ENCODE measurements at places on chromosomes 13 and 19.

DNA sequence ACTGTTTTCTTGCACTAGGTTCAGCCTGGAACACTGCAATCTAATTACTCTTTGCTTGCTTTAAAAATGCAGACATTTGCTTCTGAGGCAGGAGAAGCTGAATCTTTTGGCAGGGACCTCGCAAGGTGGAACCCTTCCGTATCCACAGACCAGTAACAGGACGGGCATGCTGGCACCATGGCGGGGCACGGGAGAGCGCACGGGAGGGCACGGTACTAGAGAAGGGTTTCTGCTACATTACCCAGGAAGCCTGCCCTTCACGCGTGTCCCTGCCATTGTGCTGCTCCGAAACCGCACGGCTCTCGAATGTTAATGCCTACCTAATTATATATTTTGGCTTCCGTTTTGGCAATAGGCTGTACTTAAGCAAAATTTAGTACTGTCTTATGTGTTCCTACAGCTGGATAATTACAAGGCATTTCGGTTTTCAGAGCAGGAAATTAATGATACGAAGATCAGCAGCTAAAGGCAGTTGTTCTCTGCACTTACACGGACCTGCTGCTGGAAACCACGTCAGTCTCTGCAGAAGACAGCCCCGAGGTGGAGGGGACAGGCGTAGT lies 430.4 kb downstream of the IRS2 start:
- no peak for DNase-seq

DNA sequence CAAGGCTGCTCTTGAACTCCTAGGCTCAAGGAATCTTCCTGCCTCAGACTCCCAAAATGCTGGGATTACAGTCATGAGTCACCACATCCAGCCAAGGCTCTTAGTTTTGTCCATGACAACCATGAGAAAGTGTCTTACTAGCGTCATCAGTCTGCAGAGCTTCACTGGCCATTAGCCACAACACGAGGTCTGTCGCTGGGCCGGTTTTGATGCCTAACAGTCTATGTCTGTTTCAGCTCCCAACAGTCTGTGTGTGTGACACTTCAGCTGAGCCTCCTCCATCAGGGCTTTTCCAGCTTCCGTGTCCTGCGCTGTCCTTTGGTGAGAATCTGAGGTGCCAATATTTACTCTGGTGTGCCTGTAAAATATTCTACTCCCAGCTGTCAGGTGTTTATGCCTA lies 47.6 kb downstream of the CEP89 start:
- no peak for DNase-seq

DNA sequence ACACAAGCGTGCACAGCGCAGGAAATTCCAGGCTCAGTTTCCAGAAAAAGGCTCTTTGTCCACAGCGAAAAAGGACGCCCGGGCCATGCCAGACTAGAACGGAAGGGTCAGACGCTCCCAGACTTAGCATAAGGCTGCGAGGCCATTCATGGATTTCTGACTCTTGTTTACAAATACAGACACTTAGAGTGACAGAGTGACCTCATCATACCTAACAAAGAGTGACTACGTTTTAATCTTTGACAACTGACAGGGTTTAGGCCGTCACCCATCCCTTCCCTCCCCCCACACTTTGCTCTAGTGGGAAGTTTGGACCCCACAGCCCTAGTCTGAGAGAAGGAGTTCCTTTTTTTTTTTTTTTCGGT lies 418 bp upstream of the ZNF709 start:
- DNase-seq: no peak

DNA sequence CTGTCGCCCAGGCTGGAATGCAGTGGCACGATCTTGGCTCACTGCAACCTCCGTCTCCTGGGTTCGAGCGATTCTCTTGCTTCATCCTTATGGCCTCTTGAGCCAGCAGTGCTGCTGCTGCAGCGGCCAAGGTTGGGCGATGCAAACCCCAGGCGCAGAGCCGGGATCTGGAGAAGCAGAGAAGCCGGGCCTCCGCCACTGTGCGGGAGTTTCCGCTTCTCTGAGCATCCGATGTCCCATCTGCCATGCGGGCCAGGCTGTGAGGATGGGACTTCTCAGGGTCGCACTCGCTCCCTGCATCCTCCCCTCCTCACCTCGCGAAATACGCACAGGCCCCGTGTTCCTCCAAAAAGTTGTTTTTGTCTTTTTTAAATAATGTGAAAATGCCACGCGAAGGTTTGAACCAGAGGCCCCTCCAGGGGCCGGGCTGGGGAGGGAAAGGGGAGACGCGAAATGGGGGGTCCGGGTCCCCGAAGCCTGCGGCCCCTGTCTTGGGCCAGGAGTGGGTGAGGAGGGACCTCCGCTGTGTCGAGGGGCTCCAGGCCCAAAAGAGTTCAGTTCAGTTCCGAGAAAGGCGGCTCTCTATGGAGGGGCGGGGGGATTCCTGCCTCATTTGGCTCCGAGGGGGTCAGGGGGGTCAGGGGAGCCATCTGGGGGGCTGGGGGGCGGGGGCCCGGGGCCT lies 15.9 kb downstream of the CYTH2 start:
- DNase-seq: no peak

DNA sequence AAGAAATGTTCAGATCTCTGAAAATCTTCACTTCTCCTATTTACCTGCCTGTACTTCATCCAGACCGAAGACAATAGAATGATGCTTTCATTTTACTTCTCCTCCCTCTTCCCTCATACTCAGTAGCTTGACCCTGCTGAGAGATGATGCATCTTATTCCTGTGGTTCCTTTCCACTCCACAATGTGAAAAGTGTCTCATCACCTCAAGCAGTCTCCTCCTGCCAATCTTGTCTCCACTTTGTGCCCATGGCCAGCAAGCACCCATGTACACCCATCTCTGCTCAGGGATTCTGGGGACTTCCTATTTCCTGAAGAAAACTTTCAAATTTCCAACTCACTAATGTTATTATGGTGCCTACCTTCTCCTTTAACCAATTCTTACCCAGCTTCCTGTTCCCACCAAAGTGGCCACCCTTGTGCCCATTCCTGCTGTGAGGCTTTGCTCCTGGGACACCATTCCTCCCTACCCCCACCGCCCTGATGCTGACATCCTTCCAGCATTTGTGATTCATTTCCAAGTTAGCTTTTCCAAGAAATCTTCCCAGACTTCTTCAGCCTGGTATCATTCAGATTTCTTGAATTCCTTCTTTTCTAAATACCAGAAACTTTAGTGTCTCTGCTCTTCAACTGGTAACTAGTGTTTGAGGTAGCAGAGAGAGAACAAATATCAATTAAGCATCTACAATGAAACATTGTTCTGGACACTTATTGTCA lies 212.5 kb downstream of the POSTN start:
- DNase-seq: no peak

DNA sequence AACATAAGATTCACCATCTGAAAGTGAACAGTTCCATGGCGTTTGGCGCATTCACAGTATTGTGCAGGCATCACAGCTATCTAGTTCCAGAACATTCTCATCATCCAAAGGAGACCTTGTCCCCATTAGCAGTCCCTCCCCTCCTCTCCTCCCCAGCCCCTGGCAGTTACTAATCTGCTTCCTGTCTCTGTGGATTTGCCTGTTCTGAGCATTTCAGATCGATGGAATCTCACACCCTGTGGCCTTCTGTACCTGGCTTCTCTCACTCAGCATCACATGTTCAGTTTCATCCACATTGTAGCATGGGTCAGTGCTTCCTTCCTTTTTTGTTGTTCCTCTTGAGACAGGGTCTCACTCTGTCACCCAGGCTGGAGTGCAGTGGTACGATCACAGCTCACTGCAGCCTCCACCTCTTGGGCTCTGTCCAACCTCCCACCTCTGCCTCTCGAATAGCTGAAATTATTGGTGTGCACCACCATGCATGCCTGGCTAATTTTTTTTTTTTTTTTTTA lies 34.6 kb downstream of the CRTC1 start:
- DNase-seq: no peak
